ENCODE measurements at places on chromosomes 1 and 21.

DNA sequence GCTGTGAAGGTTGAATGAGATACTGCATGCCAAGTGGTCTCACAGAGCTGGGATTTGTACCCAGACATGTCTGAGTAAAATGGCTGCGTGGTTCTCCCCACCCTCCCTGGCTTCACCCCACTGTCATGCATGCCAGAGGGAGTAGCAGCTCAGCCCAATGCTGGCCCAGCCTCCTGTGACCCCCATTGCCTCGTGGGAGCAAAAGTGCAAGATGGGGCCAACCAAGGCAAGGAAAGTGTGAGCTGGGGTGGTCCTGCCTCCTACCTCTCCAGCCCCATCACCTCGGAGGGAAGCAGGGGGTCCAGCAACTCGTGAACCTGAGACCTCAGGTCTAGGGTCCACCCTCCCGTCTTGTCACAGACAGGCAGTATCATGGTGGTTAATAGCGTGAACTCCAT lies 209.8 kb upstream of the GRIK3 start:
- no peak for DNase-seq

DNA sequence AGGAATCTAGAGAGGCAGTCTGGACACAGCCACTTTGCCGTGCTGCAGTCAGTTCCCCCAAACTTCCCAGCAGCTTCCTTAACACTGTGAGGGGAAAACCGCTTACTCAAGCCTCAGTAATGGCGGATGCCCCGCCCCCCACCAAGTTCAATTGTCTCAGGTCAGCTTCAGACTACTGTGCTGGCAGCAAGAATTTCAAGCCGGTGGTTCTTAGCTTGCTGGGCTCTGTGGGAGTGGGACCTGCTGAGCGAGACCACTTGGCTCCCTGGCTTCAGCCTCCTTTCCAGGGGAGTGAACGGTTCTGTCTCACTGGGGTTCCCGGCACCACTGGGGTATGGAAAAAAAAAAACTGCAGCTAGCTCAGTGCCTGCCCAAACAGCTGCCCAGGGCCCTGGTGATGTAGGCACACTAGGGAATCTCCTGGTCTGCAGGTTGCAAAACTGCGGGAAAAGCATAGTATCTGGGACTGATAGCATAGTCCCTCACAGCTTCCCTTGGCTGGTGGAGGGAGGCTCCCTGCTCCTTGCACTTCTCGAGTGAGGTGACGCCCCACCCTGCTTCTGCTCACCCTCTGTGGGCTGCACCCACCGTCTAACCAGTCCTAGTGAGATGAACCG lies 23.7 kb upstream of the HFM1 start:
- no peak for DNase-seq

DNA sequence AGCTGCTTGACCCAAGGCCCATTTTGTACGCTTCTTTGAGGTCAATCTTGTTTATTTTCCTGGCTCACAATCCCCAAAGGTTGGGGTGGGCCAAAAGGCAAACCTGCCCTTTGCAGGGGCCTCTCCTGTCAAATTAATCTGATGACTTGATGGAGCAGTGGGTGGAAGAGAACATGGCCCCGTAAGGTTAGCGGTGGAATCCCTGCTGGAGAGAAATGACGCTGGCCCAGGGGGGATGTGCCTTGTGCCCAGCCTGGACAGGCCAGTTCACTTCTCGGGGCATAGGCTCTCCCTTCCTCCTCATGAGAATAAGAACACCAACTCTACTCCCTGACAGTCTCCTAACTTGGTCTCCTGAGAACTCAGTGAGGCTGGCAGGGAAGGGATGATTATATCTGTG lies 40.5 kb downstream of the C1orf198 start:
- no peak for DNase-seq

- DNase-seq, result no peak
Measured at GRCh38 chr1:40722622-40723021, 31.1 kb downstream of the NFYC start.

- DNase-seq, result no peak
Measured at GRCh38 chr1:147834181-147834580, 68.4 kb upstream of the GJA8 start.

DNA sequence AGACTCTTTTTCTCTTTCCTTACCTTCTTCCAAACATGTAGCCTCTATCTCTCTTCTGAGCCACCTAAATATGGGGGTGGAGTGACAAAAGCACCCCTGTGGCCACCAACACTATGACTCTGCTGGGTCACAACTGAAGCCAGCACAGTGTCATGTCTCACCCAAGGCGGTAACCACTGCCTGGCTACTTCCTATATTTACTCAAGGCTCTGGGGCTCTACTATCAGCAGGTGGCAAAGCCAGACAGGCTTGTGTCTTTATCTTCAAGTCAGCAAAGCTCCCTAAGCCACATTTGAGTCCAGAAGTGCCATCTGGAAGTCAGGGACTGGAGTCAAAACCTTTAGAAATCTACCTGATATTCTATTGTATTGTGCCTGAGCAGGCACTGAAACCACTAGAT lies 1515.2 kb downstream of the PLA2G4A start:
- no peak for DNase-seq

- no peak for DNase-seq
Measured at GRCh38 chr1:212553676-212554075, 54.9 kb upstream of the ATF3 start.

DNA sequence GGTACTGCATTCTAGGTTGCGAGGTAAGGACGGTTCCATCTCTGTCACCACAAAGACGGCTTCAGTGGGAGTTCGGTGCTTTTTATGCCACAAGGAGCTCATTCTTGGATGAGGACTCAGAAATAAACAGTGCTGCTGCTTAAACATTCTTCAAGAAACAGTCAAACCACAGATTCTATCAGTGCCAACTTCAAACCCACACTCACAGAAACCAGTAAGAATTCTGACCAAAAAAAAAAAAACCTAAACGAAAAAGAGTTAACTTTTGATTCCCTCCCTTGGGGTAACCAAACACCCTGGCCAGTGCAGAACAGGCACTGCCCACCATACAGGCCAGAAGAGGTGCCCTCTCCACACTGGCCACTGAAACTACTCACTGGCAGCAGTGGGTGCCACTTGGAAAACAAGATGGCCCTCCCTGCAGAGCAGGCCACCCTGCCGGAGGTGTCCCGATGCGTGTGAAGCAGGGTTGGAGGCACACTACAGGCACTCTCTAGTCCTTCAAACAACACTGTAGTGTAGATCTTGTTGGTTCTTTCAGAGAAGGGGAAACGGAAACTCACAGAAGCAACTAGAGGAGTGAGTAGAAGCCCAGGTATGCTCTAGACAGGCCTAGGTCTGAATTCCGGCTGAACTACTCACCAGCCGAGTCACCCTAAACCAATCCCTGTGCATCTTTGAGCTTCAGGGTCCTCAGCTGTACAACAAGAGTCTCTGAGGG lies 87.3 kb upstream of the TLR5 start:
- DNase-seq, result no peak

DNA sequence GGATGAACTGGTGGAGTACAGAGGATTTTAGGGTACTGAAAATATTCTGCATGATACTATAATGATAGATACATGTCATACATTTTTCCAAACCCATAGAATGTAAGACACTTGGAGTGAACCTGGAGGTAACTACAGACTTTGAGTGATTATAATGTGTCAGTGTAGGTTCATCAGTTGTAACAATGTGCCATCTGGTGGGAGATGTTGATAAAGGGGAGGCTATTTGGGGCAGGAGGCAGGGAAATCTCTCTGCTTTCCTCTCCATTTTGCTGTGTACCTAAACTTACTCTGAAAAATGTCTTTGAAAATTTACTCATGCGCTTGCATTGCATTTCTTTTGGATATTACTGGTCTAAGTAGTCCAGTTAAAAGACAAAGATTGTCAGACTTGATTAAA lies 35.2 kb downstream of the PTBP2 start:
- DNase-seq, result no peak

DNA sequence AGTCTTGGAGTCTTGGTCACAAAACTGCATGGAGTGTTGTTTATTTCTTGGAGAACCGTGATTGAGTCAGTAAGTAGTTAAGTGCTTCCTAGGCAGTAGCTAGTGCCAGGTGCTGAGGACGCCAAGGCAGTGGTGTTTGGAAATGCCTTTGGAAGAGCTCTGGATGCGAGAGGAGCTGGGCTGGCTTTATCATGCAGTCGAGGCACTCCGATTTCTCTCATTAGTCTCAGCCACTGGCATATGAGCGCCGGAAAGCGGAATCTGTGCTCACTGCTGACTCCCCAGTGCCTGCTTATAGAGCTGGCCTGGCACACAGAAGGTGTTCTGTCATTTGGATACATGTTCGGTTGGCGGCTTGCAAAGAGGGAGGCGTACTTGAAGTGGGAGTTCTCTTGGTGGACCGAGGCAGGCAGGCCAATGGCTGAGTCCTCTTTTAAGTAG lies 3.6 kb downstream of the TENT5C start:
- no peak for DNase-seq

DNA sequence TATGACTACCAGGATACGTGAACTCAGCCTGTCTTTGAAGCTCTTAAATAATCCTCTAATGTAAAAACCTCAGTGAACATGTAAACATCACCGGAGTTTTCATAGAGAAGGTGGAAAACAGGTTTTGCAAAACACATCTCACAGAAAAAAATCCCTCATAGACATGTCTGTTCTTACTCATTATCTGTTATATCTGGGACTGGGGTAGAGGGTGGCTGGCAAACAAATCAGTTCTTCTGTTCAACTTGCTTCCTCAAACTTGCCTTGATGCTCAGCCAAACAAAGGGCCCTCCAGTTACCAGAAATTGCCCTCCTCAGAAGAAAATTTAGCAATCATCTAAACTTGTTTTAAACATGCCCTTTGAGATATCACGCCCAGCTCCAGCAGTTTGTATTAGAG lies 66.1 kb upstream of the CXADR start:
- no peak for DNase-seq

Data from stimulated activated CD4-positive, alpha-beta T cell treated with anti-CD3 and anti-CD28 coated beads, Interleukin-1b, Interleukin-23, amount 100 ng/mL, for 24 hours (primary cell).